ENCODE measurements at places on chromosomes 6 and 20.
A peak's percentile ranks its signal among the peaks of the same experiment; 100 is the strongest.

- DNase-seq = peak; percentile 26
Measured at GRCh38 chr6:85569323-85569722, 24.3 kb downstream of the SNX14 start.

DNA sequence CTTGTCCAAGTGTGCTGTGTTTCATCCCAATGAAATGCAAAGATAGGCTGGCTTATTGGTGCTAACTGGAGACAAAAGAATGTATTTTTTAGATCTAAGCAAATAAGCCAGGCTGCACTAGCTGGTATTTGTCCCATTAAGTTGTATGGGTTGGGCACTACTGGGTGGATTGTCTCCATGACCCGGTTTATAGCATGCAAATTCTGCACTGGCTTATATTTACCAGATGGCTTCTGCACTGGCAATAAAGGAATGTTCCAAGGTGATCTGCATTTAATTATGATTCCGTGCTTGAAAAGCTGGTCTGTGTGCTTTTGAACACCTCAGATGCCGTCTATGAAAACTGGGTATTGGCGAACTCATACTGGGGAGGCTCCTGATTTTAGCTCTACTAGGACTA lies 61.4 kb upstream of the MOCS1 start:
- DNase-seq = no peak

GRCh38 chr6:131910956-131911355 lies 40.2 kb downstream of the CCN2 start:
- DNase-seq = no peak

- DNase-seq = no peak
Measured at GRCh38 chr6:135990439-135990838, 138.9 kb downstream of the PDE7B start.

DNA sequence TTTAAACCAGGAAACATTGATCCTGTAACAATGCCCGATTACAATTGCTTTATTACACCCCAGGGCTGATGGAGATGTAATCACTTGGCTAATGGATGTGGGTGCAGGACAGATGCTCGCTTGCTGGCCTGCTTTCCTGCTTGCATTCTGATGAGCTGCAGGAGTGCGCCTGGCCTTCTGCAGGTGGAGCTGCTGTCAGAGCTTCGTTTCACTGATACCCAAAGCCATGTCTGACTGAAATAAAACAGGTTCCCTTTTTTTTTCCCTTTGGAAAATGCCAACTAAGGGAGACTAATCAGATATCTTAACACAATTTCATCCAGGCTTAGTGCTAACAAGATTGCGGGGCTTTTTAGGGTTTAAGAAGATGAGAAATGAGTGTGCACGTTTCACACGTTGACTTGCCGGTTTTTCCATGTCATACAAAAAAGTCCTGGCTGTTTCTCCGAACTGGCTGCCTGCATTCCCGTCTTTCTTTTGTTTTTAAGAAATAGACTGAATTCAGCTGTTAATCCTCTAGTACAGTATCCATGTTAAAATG lies 60.7 kb downstream of the VAPB start:
- DNase-seq = no peak

GRCh38 chr20:1437235-1437904 lies 29.3 kb downstream of the NSFL1C start:
- DNase-seq = peak; percentile 82

GRCh38 chr6:34284563-34285447 lies 36.0 kb upstream of the SMIM29 start:
- peak; percentile 81 for DNase-seq

DNA sequence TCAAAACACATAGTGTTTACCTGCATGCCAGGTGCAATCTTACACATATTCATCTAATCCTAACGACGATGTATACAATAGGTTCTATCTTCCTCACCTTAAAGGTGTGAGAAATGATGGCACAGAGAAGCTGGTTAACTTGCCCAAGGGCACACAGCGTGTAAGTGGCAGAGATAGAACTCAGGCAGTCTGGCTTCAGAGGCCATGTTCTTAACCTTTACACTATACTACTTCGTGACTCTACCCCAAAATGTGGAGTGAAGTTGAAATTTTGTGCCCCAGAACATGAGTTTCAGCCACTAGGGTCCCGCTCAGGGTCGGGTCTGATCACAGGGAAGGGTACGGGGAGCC lies 584 bp downstream of the VPS52 start:
- DNase-seq = peak; percentile 14

GRCh38 chr20:21395666-21396598 lies 1.4 kb downstream of the NKX2-4 start:
- peak; percentile 23 for DNase-seq

- DNase-seq = no peak
Measured at GRCh38 chr20:45735552-45735951, 13.4 kb downstream of the SPINT4 start.

DNA sequence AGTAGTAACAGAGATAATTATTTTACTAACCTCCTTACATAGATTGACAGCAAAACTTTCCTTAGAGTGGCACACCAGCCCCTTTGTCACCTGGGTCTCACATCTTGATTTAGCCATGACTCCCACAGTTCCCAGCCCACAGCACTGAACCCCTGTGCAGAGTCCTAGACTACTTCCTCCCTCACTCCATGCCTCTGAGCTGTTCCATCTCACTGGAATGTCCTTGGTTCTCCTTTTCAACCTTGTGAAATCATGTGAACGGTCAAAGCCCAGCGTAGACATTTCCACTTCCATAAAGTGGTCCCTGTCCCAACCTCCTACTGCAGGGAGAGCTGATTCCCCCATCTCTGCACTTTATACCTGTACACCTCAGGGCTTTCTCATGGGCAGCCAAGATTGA lies 19.7 kb downstream of the CGA start:
- no peak for DNase-seq

DNA sequence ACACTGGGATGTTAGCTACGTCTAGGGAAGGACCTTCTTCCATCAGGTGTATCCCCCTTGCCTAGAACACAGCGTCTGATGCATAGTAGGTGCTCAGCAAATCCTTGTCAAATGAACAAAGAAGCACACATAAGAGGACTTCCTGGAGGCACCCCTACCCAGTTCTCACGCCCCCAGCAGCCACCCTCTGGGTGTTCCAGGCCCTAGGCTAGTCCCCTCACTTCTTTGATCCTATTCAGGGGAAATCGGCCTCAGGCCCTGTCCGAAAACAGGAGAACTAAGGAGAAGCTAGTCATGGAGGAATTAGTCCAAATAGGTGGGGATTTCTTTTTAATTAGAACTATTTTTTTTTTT lies 84.7 kb upstream of the SIRPA start:
- DNase-seq = no peak

DNA sequence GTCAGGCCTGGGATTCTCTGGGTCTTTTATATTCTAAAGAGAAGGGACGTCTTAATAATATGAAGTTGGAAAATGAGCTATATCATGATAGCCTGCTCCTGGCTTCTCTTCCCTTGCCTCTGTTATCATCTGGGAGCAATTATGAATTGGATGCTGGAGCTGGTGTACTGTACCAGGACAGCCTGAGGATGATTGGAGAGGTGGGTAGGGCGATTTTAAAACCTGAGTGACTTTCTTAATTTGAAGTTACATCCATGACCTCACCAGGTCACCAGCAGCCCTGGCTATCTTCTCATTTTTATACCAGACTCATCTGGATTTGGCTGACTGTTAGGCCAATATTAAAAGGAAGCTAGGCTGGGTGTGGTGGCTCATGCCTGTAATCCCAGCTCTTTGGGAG lies 317.6 kb downstream of the CLIC5 start:
- DNase-seq = peak; percentile 50

- DNase-seq = no peak
Measured at GRCh38 chr20:21360705-21361104, 36.6 kb downstream of the NKX2-4 start.

- no peak for DNase-seq
Measured at GRCh38 chr6:6039946-6040509, 33.3 kb upstream of the NRN1 start.

GRCh38 chr6:149727793-149728498 lies 10.0 kb upstream of the LATS1 start:
- no peak for DNase-seq

DNA sequence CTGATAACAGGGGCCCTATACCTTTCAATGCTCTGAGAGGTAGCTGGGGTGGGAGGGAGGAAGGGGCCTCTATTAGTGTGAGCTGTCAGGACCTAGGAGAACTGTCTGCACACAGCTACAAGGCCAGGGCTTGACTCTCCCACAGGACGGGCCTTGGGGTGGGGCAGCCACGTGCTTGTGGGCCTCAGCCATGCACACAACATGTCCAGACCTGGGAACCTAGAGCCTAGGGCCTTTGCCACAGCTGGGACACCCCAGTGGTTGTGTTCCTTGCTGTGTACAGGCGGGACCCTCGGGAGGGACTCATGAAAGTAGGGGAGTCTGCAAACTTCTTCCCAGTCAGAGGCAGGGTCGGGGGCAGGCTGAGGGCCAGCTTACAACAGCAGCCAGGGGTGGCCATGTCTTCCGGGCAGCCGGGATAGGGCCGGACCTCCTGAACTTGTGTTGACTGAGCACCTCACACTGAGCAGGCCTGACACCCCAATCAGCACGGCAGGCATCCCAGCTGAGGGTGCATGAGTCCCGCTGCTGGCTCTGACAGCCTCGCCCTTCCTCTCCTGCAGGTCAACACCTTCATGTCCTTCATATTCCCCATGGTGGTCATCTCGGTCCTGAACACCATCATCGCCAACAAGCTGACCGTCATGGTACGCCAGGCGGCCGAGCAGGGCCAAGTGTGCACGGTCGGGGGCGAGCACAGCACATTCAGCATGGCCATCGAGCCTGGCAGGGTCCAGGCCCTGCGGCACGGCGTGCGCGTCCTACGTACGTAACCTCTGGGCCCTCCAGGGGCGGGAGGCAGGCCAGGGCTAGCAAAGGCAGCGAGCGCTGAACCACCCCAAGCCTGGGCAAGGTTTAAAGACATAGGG lies 41.9 kb upstream of the MRGBP start:
- no peak for DNase-seq

- DNase-seq = no peak
Measured at GRCh38 chr20:8805737-8806442, 263.0 kb upstream of the PLCB4 start.

GRCh38 chr6:139640448-139640847 lies 266.0 kb upstream of the CITED2 start:
- no peak for DNase-seq

DNA sequence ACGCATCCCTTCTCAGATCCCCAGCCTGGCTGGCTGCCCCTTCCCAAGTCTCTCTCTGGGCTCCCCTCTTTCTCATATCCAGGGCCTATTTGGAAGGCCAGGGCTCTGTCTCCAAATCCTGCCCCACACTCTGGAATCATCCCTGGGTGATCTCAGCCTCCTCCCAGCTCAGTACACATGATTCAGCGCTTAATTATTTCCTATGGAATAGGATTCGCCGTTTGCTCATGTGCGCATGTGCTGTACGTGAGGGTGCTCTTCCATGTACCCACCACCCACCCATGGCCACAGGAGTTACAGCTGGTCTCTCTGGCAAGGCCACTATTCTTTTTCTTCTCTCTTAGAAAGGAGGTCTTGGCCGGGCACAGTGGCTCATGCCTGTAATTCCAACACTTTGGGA lies 81.7 kb upstream of the FOXP4 start:
- DNase-seq = peak; percentile 52

DNA sequence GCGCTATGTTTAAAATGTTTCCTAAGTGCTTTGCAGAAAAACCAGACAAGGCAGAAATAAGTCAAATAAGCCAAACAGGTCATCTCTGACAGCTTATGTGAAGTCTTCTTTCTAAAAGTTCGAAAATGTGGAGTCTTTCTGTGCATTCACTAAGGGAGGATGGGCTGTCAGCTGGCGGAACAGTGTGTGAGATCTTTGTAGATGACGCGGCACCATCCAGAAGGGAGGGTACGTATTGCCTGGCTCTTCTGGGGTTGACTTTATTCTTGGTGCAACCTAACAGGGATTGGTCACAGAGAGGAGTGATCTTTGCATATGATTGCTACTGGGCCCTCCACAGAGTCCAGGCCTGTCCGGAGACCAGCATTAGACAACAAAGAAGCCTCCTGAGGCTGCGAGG lies 114.5 kb upstream of the EDN1 start:
- no peak for DNase-seq

DNA sequence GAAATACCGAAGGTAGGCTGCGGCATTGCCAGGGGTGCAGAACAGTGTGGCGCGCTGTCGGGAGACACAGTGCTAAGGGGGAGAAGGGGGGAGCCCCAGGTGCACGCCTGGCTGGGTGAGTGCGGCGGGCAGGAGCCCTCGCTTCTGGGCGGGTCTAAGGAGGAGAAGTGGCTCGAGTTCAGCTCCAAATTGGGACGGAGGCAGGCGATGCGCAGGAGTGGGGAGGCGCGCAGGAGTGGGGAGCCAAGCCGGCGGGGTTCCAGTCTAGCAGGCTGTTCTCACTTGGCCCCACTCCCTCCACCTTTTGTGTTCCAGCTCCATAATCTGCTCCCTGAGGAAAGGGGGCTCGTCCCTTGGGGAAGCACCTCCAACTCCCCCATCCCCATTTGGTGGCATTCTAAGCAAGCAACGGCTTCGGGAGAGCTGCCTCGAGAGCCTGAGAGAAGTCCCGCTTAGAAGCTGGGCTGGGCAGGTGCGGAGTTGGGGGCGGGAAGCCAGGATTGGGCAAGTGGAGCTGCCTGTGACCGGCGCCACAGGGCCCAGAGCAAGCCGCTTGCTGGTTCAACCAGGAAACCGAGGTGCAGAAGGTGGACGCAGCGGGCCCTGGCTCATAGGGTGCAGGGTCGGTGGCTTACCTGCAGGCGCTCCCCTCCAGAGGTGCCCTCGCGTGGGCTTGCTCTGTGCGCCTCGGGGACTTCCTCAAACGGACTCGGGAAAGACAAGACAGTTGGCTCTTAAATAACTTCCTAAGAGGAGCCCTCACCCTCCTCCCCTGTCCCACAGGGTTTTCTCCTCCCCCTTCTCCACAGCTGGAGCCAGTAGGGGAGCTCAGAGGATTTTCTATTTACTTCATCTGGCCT lies at the start of gene F13A1:
Gene F13A1 (minus strand): TSS at position 711 of the 860 bp plus-strand sequence. CDS start 1,998 bp downstream, outside the sequence.
- no peak for DNase-seq

DNA sequence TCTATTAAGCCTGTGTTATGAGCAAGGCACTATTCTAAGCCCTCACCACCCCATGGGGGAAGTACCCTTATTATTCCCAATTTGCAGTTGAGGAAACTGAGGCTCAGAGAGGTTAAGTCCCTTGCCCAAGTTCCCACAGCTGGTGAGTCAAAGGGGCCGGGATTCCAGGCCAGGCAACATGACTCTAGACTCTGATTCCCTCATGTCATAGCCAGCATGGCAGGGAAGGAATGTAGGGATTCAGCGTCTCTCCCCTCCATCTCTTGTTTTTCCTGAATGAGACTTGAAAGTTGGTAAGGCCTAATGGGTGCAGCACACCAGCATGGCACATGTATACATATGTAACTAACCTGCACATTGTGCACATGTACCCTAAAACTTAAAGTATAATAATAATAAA lies 6.7 kb downstream of the C6orf132 start:
- DNase-seq = no peak

DNA sequence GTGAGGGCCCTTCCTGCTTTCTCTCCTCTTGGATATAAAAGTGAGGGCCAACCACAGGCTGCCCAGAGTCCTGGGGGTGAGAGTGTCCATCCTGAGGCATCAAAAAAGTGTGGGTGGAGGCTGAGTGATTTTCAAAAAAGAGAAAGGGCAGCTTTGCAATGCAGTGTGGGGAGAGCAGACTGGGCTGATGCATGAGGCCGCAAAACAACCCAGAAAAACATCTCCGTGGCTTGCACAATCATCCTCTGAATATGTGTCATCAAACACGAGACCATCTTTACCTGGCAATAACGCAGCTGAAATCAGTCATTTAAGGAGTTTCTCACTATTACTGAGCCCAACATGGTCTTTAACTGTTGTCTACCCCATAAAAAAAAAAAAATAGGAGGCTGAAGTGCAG lies 191.2 kb upstream of the SOX4 start:
- peak; percentile 82 for DNase-seq
